T-cell (primary cell): ENCODE measurements at places on chromosomes 7 and 10.
A peak's percentile ranks its signal among the peaks of the same experiment; 100 is the strongest.

GRCh38 chr7:92827464-92828120 lies 8.8 kb downstream of the CDK6 start:
- no peak for DNase-seq
- no peaks in the 10 kb centered on the region for H3K27me3 ChIP-seq
- no peaks in the 10 kb centered on the region for H3K36me3 ChIP-seq

DNA sequence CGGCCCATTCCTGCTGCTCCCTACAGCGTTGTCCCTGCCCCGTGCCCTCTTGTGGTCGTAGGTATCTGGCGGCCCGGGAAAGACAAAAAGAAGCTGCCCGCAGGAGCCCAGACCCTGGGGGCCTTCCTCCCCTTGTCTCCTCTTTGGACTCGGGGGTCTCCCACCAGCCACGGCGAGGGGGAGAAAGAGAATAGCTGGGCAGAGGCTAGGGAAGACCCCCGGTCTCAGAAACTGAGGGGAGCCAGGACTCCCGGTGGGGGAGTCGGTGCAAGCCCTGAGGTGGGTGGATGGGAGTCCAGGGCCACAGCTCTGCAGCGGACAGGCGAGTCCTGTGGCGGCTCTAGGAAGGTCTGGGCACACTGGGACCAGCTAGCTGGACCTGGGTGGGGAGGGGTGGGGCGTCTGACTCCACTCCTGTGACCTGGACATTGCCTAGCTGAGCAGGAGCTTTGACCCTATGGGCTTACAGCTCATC lies 1.3 kb upstream of the SH2D4B start:
- H3K36me3 ChIP-seq, result no peaks in the 10 kb centered on the region
- no peak for DNase-seq
- peak overlapping the region; percentile 92 for H3K27ac ChIP-seq
- peaks cover 7% of the 10 kb centered on the region for H3K4me1 ChIP-seq

DNA sequence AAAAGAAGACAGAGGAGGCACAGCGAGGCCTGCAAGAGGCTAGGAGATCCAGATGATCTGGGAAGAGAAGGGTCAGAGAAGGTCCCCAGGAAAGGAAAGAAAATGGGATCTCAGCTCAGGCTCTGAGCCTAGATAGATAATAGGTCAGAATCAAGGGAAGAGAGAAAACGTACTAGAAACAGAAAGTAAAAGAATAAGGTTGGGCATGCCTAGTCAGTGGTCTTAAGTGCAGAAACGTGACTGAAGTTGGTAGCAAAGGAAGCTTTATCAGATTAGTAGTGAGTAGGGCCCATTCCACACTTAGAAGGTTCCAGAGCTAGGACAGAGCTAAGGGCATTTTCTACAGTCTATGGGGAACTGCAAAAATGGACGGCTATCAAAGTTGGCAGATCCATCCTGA lies 84.8 kb upstream of the ASAH2 start:
- H3K27ac ChIP-seq, result no peak overlapping the region
- no peak for DNase-seq
- no peaks in the 10 kb centered on the region for H3K4me1 ChIP-seq
- H3K36me3 ChIP-seq, result no peaks in the 10 kb centered on the region
- no peaks in the 10 kb centered on the region for H3K27me3 ChIP-seq

GRCh38 chr7:45977256-45977780 lies 56.2 kb upstream of the IGFBP3 start:
- H3K36me3 ChIP-seq, result no peaks in the 10 kb centered on the region
- DNase-seq, result no peak
- no peak overlapping the region for H3K4me3 ChIP-seq
- no peak overlapping the region for H3K27ac ChIP-seq
- H3K4me1 ChIP-seq, result no peaks in the 10 kb centered on the region
- H3K27me3 ChIP-seq, result peaks cover under 1% of the 10 kb centered on the region

DNA sequence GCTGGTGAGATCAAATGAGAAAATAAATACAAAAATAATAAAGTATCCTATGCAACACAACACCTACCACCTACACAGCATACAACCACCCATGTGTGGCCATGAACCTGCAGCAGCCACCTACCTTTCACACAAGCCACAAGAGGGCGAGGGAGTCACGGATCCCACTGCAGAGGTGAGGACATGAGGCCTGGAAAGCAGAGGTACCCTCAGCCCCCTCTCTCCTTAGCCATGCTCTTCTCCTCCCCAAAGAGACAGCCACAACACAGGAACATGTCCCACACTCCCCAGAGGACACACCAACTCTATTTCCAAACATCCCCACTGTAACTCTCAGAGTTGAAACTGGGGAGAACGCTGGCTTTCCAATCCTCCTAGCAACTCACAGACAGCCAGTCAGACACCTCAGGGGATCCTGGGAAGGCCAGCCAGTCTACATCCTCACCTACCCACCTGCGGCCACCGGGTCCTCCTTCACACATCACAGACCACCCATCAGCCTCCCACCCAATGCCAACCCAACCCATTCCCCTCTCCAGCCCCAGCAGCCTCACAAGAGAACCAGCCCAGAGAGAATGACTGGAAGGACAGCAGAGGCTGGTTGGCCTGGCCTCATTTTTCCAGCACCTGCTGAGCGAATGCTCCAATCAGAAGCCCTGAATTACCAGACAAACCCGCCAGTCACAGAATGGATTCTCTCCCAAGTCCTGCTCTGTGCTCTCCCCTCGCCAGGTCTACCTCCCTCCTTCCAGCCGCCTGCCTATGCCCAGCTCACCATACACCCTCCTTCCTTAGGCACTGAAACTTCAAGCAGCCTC lies 18.4 kb downstream of the DLG5 start:
- no peak for DNase-seq
- no peaks in the 10 kb centered on the region for H3K27me3 ChIP-seq
- H3K4me1 ChIP-seq, result peaks cover 3% of the 10 kb centered on the region
- no peak overlapping the region for H3K27ac ChIP-seq
- H3K36me3 ChIP-seq, result no peaks in the 10 kb centered on the region
- no peak overlapping the region for H3K4me3 ChIP-seq

GRCh38 chr7:38679419-38679818 lies 48.2 kb upstream of the AMPH start:
- no peaks in the 10 kb centered on the region for H3K36me3 ChIP-seq
- DNase-seq, result no peak
- no peaks in the 10 kb centered on the region for H3K27me3 ChIP-seq
- H3K27ac ChIP-seq, result no peak overlapping the region

DNA sequence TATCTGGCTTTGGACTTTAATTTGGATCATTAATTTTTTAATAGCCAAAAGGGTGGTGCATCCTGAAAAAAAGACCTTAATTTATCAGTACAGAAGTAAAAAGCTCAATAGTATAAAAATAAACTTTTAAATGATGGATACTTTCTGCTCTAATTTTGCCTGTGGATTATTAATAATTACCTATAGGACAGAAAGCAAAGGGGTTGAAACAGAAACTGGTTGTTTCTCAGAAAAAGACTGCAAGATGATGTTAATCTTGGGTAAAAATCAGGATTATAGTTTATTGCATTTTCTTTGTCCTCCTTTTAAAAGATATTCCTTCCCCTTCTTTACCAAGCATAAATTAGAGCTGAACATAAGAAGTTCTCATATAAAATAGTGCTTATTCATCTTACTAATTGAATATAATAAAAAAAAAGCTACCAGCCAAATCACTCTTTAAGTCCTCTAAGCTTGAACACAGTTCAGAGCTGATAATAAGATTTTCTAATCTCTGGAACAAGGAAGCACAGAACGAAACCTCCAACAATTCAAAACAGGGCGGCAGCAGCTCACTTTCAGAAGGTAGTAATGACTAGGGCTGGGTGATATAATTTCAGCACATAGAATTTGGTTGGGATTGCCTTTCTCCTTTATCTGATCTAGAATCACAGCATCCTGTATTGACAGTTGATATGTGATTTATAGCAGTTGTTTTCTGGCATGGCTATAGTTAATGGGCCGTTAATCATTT lies 8.1 kb upstream of the GPR85 start:
- H3K4me3 ChIP-seq, result no peak overlapping the region
- no peaks in the 10 kb centered on the region for H3K27me3 ChIP-seq
- H3K36me3 ChIP-seq, result no peaks in the 10 kb centered on the region

DNA sequence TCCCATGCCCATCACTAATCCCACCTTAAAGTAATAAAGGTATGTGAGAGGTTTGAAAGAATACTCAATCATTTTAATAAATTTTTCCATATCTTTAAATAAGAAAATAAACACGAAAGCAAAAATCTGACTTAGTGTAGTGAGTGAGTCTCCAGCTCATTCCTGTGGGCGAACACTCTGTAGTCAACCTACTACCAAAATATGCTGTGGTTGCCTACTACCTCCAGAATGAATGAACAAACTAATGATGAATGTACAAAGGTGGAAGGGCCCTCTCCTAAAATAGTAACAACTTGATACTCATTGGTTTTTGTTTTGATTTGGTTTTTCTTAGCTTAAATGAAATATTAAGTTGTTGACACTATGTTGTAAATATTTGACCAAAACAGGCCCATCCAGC lies 195.5 kb upstream of the HPS1 start:
- H3K27ac ChIP-seq, result no peak overlapping the region
- H3K36me3 ChIP-seq, result no peaks in the 10 kb centered on the region
- peaks cover 5% of the 10 kb centered on the region for H3K27me3 ChIP-seq
- no peak overlapping the region for H3K4me3 ChIP-seq

- no peak overlapping the region for H3K27ac ChIP-seq
- H3K4me3 ChIP-seq, result no peak overlapping the region
Measured at GRCh38 chr7:90760892-90761291, 164.8 kb downstream of the CDK14 start.

DNA sequence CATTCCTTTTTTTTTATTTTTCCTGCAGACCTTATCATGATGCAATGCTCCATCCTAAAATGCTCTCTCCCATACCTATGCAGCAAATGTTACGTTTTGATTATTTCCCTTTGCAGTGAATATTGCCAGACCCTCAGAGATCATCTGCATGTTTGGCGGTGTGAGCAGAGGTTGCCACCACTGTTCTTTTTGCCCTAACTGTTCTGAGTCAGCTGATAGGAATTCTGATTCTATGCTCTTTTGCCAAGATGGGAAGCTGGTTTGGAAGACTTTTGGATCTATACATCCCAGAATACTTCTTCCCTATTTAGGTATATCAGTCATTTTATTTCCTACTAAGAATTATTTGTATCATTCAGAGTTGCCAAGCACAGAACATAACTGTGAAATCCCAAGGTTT lies 130.5 kb downstream of the KLF6 start:
- peaks cover 17% of the 10 kb centered on the region for H3K27me3 ChIP-seq
- H3K36me3 ChIP-seq, result no peaks in the 10 kb centered on the region
- DNase-seq, result no peak
- peaks cover 9% of the 10 kb centered on the region for H3K4me1 ChIP-seq

- H3K4me3 ChIP-seq, result no peak overlapping the region
- H3K4me1 ChIP-seq, result no peaks in the 10 kb centered on the region
- no peak overlapping the region for H3K27ac ChIP-seq
- no peak for DNase-seq
Measured at GRCh38 chr7:42104231-42104630, 132.8 kb downstream of the GLI3 start.

DNA sequence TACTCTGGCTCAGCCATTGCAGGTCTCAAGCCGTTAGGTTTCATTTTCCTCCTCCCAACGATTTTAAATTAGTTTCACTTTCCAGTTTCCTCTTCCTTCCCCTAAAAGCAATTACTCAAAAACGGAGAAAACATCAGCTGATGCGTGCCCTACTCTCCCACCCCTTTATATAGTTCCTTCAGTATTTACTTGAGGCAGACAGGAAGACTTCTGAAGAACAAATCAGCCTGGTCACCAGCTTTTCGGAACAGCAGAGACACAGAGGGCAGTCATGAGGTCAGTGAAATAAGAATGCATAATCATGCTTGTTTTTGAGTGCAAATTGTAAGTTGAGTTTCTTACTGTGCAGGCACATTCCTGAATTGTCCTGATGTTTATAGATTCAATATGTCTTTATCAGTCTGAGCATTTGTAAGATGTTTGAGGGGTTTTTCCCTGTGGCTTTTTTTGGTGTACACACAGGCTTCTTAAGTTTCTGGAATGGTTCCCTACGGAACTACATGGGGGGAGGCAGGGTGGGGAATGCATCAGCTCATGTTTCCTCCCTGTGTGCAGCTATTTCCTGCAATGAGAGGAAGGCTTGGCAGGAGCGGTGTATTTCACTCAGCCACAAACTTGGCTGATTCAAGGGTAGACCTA lies at the start of gene IFIT3:
TSS of gene IFIT3 (plus strand) at position 195 of the 639 bp plus-strand sequence. CDS start at position 272, 77 bp downstream.
- H3K27me3 ChIP-seq, result no peaks in the 10 kb centered on the region
- peak within 1 kb of the TSS; percentile 66 for H3K27ac ChIP-seq
- H3K4me3 ChIP-seq, result peak within 1 kb of the TSS; percentile 55
- H3K4me1 ChIP-seq, result peaks cover 30% of the 10 kb centered on the region

DNA sequence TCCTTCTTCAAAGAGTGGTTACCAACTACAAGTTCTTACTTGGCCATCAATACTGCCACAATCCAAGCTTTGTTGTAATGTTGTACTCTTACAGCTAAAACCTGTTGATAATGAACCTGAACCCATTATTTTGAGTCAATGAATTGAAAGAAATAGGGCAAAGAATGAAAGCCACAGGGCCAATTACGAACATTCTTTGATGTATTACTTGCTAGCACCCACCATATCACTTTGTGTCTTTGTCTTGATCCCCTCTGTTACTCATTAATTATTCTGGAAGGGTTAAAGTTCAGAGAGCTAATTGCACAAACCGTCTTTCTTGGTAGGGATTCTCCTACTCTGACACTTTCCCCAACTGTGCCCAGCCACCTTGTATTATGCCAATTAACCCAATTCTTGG lies 53.2 kb upstream of the TFEC start:
- H3K4me3 ChIP-seq, result no peak overlapping the region
- no peaks in the 10 kb centered on the region for H3K36me3 ChIP-seq
- no peak overlapping the region for H3K27ac ChIP-seq
- no peaks in the 10 kb centered on the region for H3K4me1 ChIP-seq
- no peak for DNase-seq

- H3K4me1 ChIP-seq, result no peaks in the 10 kb centered on the region
- no peak for DNase-seq
- H3K27me3 ChIP-seq, result no peaks in the 10 kb centered on the region
- no peak overlapping the region for H3K4me3 ChIP-seq
- H3K36me3 ChIP-seq, result no peaks in the 10 kb centered on the region
Measured at GRCh38 chr7:131538071-131538812, 18.2 kb downstream of the PODXL start.

DNA sequence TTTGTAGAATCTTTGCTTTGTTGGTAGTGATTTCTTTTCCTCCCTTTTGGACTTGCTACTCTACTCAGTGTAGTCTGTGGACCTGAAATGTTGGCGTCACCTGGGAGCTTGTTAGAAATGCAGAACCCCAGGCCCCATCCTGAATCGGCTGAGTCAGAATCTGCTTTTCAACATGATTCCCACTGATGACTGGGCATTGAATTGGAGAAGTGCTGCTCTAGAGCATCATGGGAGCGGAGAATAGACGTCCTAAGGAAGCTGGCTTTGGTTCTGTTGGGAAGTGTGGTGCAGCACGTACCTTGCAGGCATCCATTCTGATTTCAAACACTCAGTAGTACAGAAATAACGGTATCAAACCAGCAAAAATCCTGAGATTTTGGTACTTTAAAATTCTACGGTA lies 54.7 kb downstream of the RBM33 start:
- no peaks in the 10 kb centered on the region for H3K4me1 ChIP-seq
- no peaks in the 10 kb centered on the region for H3K27me3 ChIP-seq
- H3K36me3 ChIP-seq, result no peaks in the 10 kb centered on the region
- no peak for DNase-seq
- H3K4me3 ChIP-seq, result no peak overlapping the region
